ENCODE measurements at places on chromosomes 4 and X. TPM values are rescaled to one million over a fixed set of nuclear protein-coding genes. Genes with fewer than 3 reads are reported as not detected.

FAM47E gene
- 1.4 TPM for total RNA-seq

ZFP42 gene
- total RNA-seq, result not detected

CLIC2 gene
- 0.19 TPM for total RNA-seq

DHRSX gene
- 14.1 TPM for total RNA-seq

PFKFB1 gene
- 0.58 TPM for total RNA-seq

CLNK gene
- total RNA-seq, result not detected

TEX13A gene
- not detected for total RNA-seq

GPC3 gene
- total RNA-seq, result 0.35 TPM

NXT2 gene
- total RNA-seq, result 6.1 TPM
